ENCODE measurements at places on chromosomes 11 and 22.
A peak's percentile ranks its signal among the peaks of the same experiment; 100 is the strongest.

DNA sequence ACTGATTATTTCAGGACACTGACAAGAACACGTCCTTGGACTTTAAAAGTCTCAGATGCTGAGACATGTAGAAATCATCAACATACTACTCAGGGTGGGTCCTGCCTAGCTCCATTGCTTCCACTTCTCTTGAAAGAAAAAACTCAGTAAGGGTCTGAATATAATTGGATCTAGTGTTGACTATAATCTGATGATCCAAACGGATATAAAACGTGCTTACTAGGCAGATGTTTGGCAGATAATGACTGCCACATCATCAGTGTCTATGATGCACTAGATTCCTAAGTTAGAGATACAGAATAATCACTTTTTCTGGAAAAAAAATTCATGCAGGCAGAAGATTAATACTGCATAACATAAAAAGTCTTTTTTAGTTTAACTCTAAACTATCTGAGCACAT, 21.6 kb downstream of the GUCY1A2 start:
- no peak for DNase-seq

- no peak for DNase-seq
Observed at GRCh38 chr11:9689721-9690120, 25.8 kb downstream of the SWAP70 start.

DNA sequence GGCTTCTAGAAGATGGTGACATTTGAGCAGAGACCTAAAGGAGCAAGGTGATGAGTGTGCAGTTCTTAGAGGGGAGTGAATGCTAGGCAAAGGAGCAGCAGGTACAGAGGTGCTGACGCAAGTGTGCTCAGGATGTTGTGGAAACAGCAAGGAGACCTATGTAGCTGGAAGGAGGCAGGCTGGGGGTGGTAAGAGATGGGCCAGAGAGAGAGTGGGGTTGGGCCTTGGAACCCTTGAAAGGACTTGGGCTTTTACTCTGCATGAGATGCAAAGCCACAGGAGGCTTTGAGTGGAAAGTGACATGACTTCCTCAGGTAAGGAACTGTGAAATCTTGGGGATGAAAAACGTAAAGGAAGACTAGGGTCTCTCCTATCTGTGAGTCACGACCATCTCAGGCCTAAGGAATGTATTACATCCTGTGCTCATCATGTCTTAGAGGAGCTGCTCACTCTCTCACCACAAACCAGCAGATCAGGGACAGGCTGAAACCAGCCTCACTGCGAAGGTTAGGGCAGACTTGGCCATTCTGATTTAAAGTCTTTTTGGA, 65.4 kb downstream of the MICAL2 start:
- no peak for DNase-seq

- DNase-seq = no peak
Observed at GRCh38 chr11:35981581-35981980, 37.7 kb downstream of the LDLRAD3 start.

DNA sequence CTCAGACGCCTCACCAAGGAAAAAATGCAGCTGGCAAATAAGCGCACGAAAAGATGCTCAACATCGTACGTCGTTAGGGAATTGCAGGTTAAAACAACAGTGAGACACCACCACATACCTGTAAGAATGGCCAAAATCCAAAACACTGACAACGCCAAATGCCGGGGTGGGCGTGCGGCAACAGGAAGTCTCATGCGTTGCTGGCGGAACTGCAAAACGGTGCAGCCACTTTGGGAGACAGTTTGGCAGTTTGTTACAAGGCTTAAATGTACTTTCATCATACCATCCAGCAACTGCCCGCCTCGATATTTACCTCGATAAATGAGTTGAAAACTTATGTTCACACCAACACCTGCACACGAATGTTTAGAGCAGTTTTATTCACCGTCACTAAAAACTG, 7.5 kb upstream of the CTSD start:
- DNase-seq = no peak

DNA sequence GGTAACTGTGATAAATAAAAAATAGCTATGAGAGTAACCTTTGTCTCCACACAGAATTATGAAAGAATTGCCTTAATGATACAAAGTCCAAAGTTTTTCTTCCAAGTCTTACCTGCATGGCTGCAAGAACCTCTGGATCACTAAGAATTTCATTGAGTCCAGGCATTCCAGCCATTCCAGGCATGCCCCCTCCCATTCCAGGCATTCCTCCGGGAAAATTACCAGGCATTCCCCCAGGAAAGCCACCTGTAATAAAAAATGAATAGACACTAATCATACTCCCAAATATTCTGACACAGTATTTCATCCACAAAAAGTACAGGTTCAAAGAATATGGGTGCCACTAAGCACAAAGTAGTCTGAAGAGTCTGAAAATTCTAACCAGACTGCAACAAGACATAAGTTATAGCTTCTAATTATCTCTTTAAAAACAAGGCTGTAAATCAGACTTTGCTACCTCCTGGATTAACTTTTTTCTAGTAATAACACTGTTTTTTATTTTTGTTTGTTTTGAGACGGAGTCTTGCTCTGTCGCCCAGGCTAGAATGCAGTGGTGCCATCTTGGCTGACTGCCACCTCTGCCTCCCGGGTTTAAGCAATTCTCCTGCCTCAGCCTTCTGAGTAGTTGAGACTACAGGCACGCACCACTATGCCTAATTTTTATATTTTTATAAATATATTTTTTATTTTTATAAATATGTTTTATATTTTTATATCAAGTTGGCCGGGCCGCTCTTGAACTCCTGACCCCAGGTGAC, 8.0 kb upstream of the SLC25A17 start:
- no peak for DNase-seq

DNA sequence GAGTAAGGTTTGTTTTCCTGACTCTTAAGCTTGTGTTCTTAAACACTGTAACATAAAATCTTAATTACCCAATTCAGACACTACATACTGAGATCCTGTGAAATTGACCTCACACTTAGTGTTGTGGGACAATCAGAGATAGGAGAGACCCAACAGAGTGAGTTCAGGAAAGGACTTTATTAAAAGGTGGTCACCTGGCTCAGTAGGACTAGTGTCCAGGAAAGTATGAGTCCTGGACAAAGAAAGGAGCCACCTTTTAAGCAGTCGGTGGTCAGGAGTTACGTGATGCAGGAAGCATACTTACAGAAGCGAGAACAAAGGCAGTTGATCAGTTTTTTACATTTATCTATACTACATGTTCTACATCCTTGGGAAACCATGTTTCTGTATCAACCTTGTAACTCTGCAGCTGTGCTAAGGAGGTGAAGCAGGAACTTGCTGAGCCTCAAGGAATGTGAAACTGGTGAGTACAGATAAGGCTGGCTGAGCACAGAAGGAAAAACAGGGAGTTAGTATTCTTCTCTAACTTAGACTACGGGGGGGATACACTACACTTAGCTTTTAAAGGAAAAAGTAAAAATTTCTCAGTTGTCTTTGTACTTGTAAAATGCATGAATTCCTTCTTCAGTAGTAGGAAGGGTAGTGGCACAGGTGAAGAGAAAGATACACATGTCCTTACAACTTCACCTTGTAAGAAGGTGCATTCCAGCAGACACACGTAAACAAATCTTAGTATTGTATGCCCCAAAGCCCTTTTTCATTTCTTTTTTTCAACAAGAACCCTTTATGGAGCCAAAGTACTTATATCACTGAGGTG, 15.1 kb downstream of the OR51E1 start:
- DNase-seq = no peak

DNA sequence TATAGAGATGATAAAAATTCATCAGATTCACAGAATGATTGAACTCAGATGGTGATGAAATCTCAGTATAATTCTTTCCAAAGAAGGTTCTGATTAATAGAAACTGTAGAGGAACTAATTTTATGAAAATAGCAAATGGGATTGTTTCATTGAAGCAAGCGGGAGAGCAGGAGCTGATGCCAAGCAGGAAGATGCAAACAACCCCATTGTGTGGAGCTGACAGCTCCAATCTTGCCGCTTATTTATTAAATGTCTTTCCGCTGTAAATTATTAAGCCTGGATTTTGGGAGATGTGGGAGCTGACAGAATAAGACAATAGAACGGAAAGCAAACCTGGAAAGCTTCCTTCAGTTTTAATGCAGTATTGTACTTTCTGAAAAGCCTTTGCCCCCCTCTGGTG, 6.0 kb upstream of the TMEM218 start:
- DNase-seq = no peak

GRCh38 chr11:20027556-20028013, 132.7 kb downstream of the DBX1 start:
- no peak for DNase-seq

DNA sequence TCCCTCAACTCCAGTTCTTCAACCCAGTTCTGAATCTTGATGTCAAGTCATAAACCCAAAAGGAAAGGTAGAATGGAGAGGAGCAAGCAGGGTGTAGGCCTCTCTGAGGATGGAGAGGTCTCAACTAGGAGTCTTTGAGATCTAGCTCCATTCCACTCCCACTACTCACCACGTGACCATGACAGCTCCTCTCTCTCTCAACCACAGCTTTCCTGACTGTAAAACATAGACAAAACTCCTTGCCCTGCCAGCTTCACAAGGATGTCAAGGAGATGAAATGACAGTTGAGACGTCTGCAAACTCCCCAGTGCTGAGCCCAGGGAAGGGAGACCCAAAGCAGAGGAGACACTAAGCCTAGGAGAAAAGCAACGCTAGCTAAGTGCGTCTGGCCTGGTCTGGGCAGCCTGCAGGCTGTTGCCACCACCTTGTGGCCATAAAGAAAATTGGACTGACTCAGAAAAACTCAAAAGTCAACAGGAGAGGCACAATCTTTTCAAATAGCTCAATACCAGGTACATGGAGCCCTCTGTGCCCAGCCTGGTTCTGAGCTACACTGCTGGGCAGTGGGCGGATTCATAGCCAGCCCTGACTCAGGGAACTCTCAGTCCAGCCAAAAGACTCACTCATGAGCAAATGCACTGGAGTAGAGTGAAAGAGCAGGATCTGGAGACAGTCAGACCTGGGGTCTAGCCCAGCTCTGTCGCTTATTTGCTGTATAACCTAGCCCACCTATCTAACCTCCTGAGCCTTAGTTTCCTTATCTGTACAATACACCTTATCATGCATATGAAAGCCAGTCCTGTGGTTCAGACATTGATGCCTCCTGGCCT, 3.4 kb downstream of the CLPB start:
- DNase-seq = peak; percentile 72

GRCh38 chr11:32069361-32070058, 21.4 kb upstream of the RCN1 start:
- DNase-seq = no peak

- no peak for DNase-seq
Observed at GRCh38 chr22:40022536-40023240, 27.9 kb downstream of the FAM83F start.

- no peak for DNase-seq
Observed at GRCh38 chr11:67163006-67163405, 43.9 kb downstream of the KDM2A start.

GRCh38 chr11:130499828-130500227, 51.4 kb downstream of the ADAMTS15 start:
- DNase-seq = no peak

GRCh38 chr11:101436511-101437142, 147.2 kb downstream of the TRPC6 start:
- peak; percentile 26 for DNase-seq

DNA sequence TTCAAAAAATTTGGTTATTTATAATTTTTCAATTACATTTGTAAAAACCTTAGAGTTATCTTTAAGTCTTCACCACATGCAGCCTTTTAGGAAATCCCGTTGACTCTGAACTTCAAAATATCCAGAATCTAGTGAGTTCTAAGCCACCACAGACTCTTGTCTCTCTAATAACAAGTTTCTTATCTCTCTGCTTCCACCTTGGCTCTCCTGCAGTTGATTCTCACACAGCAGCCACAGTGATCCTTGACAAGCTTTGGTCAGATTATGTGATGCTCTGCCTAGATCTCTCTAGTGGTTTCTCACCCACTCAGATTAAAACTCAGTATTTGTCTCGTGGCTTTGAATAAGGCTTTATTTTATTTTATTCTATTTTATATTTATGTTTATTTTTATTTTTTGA, 8.6 kb downstream of the HSD17B12 start:
- no peak for DNase-seq

GRCh38 chr22:44458044-44459020, 39.7 kb downstream of the RTL6 start:
- DNase-seq = no peak

- DNase-seq = no peak
Observed at GRCh38 chr22:25728071-25728470, 13.9 kb upstream of the MYO18B start.

DNA sequence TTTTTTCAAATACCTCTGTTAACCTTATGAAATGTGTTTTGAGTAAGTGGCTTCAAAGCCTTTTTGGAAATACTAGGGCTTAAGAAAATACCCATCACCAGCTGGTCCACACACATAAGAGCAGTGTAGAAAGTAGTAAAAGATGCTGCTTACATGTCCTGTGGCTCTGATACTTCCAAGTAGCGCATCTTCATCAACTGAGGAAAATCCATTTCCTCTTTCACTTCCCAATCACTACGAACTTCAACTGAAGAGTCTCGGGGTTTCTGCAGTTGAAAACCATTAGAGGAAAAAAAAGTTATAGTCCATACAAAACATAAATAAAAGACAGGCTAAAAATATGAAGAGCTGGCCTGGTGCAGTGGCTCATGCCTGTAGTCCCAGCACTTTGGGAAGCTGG, 8.5 kb downstream of the EIF3D start:
- DNase-seq = no peak

DNA sequence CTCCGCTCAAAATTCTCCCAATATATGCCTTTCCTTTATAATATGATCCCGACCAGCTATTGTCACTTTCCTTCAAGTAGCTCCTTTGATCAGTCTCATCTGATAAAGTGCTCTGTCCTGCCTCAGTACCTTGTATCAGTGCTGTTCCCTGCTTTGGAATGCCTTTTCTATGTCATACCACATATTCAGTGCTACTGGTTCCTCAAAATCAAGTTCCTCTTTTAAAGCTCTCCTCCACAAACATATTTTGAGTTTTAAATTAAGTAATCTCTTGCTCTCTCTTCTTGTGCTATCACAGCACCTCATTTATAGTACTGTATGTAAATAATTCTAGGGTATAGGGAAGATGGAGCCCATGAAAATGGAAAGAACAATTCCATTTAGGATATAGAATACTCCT, 137.1 kb upstream of the CTSC start:
- no peak for DNase-seq

- no peak for DNase-seq
Observed at GRCh38 chr11:112620621-112621394, 340.4 kb upstream of the NCAM1 start.

DNA sequence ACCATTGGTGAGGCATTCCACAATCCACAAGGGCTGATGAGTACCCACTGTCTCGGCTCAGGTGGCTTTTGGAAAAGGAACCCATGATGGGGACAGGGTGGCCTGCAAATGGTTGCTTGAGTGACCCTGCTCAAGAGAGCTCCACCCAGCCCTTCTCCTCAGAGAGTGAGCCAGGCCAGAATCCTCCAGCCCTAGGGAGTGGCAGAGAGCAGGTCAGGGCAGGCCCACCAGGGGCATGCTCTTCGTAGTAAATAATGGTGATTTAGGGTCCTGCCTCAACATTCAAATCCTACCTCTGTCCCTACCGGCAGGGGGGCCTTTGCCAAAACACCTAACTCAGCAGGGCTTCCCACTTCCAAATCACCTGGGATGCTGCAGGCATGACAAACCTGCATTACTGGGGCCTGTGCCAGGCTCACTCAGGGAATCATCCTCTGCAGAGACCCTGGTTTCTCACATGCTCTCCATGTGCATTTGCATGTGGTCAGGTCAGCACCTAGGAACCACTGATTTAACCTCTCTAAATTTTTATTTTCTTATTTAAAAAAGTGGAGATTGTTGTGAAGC, 17.3 kb upstream of the TP53I11 start:
- no peak for DNase-seq

GRCh38 chr22:19051381-19052072, 70.7 kb downstream of the DGCR2 start:
- DNase-seq = no peak

GRCh38 chr11:67269401-67270255, 3.4 kb downstream of the GRK2 start:
- no peak for DNase-seq

- DNase-seq = no peak
Observed at GRCh38 chr22:29879753-29880152, 3.2 kb upstream of the MTMR3 start.
